ENCODE measurements at places on chromosomes 1 and 21.

GRCh38 chr1:42136466-42136865 is 16.7 kb upstream of the GUCA2B start:
- no peak for DNase-seq

- DNase-seq: no peak
These were observed 1.2 kb upstream of the DENND1B start for GRCh38 chr1:197776351-197777105.

DNA sequence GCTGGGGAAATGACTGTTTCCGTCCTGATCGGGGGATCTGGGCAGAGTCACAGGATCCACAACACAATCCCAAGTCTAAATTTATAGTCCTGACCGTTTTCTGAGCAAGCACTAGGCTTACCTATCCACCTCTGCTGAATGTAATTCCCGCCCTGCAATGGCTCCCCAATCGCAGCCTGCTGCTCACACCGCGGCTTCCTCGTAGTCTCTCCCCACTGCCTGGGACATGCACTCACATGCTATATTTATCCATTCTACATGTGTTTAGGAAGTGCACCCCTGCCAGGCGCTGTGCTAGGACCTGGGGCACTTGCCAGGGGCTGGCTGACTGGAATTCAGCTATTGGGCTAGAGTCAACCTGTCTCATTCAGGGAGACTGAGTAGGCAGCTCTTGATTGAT is 246.6 kb upstream of the CSF3R start:
- no peak for DNase-seq

- peak; percentile 70 for DNase-seq
These were observed 119.3 kb upstream of the CDC42BPA start for GRCh38 chr1:227437495-227438008.

GRCh38 chr1:71706029-71706671 is 576.2 kb downstream of the NEGR1 start:
- no peak for DNase-seq

- DNase-seq: no peak
These were observed 57.7 kb downstream of the TRIM11 start for GRCh38 chr1:228348708-228349467.

DNA sequence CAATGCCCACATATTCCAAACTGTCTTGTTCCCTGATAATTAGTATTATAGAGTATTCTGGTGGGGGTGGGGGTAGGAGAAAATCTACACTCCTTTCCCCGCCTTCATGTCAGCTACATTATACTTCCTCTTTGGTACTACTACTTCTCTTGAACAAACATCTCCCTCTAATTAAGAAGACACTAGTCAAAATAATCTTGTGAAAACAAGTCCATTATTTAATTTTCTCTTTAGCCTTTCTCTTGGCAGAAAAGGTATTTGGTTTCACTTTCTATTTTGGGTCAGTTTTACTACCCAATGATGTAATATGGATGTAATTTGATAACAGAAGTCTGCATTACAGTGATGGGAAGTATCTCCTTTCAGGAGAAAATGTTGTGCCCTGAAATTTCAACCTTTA is 22.5 kb downstream of the NTMT2 start:
- DNase-seq: no peak

GRCh38 chr1:161398900-161399256 is 31.2 kb upstream of the CFAP126 start:
- DNase-seq: no peak

GRCh38 chr1:92466683-92467352 is 19.9 kb downstream of the GFI1 start:
- no peak for DNase-seq

GRCh38 chr1:197017558-197018146 is 40.3 kb downstream of the CFHR5 start:
- no peak for DNase-seq

DNA sequence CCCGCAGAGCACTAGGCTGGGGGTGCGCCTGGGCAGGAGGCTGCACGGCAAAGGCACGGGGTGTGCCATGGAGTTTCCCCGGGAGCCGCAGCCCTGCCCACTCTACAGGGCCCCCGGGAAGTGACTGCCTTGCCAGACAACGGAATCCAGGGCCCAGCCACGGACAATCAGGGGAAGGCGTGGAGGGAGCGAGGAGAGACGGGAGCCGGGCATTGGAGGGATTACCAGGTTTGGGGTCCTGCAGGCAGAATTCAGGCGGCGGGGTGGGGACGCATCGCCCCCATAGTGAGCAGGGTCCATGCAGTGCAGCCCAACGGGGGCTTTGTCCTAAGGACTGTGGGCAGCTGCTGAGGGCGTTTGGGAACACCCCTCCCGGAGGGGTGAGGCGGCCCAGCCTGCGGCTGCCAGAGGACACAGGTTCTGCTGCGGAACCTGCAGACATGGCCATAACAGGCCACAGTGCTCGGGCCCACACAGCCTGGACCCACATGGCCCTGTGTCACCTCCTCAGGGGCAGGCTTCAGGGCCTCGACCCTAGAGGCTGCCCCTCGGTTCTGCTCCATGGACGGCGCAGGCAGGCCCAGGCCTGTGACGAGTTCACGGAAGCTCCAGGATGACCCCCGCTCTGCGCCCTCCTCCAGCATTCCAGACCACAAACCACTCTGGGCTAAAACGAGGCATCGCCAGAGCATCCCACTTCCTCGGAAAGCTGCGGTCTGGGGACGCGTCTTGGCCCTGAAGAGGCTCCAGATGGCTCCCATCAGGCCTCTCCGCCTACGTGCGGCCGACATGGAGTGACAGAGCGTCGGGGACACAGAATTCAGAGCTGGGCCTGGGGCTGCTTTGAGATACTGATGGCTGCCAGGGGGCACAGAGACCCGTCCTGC is 54.5 kb downstream of the COL6A1 start:
- DNase-seq: no peak

GRCh38 chr1:39270368-39270767 is 65.9 kb downstream of the MACF1 start:
- peak; percentile 67 for DNase-seq

- DNase-seq: peak; percentile 90
These were observed 90.2 kb upstream of the C1orf21 start for GRCh38 chr1:184296466-184297243.

- DNase-seq: no peak
These were observed 505.8 kb downstream of the SMYD3 start for GRCh38 chr1:246001142-246001836.

- DNase-seq: no peak
These were observed 90.8 kb downstream of the LHX9 start for GRCh38 chr1:198007687-198008607.

DNA sequence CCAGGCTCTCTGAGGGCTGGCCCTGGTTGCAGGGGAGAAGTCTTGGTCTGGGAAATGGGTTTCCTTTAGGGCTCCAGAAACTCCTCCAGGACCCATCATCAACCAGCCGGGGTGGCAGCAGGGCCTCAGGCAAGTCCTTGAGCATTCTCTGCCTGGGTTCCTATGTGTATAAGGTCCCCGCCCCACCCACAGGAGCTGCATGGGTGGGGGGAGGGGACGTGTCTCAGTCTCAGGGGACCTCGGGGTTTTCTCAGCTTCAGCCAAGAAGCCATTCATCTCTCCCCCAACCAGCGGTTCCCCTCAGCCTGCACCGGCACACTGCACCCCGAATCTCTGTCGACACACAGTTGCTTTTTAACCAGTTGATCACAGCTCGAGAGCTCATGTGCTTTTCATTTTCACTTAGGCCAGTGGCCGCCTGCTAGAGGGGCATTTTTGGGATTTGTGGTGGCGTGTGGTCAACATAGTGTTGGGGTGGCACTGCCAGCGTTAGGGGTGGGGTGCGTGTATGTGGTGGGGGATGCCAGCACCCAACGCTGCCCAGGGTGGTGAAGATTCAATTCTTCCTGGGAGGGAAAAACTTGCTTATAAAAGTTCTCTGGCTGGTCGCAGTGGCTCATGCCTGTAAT is 6.5 kb downstream of the RUNX3 start:
- no peak for DNase-seq

- no peak for DNase-seq
These were observed 13.5 kb downstream of the VANGL1 start for GRCh38 chr1:115655306-115655663.

- no peak for DNase-seq
These were observed 14.7 kb downstream of the RAB42 start for GRCh38 chr1:28606771-28607170.

- no peak for DNase-seq
These were observed 74.6 kb downstream of the RASAL2 start for GRCh38 chr1:178168536-178168935.

DNA sequence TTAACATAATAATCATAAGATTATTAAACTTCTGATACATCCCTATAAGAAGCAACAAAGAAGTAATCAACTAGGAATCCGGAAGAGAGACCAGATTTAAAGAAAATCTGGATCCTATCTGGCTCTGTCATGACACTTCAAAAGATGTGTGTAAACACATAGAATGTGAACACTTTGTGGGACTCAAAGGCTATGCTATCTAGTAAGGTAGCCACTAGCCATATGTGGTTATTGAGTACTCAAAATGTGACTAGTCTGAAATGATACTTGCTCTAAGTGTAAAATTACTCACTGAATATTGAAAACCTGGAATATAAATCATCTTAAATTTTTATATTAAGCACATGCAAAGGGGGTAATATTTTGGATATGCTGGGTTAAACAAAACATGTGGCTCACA is 8.7 kb downstream of the FUBP1 start:
- no peak for DNase-seq

DNA sequence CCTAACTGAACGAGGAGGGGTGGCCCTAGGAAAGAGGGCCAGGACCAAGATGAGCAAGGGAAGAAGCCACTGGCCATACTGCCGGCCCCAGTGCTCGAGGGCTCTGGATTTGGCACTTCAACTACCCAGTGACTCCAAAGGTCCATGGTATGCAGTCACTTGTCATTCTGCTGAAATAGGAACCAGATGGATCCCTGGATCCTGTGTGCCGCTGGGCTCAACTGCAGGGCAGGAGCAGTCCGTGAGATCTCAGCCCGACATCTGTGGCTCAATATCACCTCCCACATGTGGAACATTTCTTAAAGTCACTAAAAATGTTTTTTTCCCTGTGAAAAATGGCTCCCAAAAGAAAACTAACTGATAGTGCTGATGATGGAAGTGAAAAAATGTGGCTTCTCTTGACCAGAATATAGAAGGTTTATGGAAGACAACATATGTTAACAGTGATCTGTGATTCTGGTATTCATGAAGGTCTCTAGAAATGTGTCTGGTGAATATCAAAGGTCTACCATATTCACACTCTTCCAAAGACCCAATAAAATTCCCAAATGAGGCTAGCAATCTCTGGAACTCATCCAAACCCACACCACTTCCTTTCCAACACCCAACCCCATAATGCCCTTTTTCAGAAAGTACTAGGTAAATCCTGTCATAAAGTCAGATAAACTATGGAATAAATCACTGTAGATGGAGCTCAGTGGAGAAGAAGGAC is 24.1 kb downstream of the PAFAH2 start:
- no peak for DNase-seq

DNA sequence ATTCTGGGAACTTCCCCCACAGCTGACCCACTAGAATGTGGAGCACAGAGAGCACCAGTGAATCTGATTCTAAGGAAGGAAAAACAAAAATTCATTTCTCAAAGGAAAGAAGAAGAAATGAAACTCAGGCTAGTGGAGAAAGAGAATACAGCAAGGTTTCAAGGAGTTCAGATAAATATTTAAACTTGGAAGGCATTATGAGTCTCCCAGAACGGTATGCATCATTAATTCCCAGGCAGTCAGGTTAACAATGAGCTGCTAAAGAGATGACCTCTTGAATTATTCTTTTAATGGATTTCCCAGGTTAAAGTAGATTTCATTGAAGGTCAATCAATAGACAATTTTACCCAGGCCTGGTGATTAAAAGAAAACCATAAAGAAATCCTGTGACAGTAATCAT is 103.6 kb upstream of the KAZN start:
- no peak for DNase-seq

GRCh38 chr1:77282866-77283539 is 1.2 kb downstream of the AK5 start:
- DNase-seq: peak; percentile 70

All from mesendoderm (in vitro differentiated cells).